ENCODE measurements at places on chromosomes 3 and 15. TPM values are rescaled to one million over a fixed set of nuclear protein-coding genes. Genes with fewer than 3 reads are reported as not detected.

Gene ADAM10
- total RNA-seq, result 69.7 TPM

Gene GRIP2
- 40.1 TPM for total RNA-seq

DNA sequence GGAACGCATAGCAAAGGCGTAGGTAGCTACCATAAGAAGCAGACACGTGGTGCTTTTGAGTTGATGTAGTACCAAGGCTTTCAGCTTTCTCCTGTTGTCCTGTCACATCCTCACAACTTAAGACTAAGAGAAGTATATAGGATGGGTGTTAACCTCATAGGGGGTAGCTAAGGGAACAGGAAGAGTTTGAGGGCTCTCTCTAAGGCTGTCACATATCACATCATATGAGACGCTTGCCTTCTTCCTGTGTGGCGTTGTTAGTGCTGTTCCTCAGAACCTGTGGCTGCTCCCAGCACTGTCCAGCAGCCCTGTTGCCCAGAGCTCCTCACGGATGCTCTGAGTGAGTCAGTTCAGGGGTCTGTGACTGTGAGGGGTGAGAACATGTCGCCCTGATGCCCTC, 14.7 kb downstream of the DHX30 start:
- DNase-seq, result no peak

GRCh38 chr3:50246517-50246954, 10.5 kb downstream of the GNAI2 start:
- peak; percentile 73 for DNase-seq

Measured in Right ventricle myocardium superior (tissue), 1 donor.